Nephron progenitor cell (in vitro differentiated cells): ENCODE measurements at places on chromosomes 1 and 21.

- DNase-seq, result no peak
Observed at GRCh38 chr1:116537040-116537831, 33.6 kb downstream of the CD58 start.

DNA sequence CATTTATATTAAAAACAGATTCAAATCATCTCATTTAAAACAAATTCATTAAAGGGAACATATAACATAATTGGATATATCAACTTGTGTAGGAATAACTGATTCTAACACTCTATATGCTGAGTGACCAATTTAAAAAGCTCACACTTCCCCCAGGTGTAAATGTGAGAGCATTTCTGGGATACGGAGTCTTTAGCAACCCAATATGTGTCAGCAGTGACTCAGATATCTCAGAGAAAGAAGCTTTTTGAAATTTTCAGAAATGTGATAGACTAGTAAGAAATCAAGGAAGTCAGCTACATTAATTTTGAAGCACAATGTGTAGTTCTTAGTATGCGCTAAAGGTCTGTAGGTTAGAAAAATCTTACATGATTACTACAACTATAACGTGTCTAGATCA lies 87.9 kb upstream of the SERTAD4 start:
- no peak for DNase-seq

DNA sequence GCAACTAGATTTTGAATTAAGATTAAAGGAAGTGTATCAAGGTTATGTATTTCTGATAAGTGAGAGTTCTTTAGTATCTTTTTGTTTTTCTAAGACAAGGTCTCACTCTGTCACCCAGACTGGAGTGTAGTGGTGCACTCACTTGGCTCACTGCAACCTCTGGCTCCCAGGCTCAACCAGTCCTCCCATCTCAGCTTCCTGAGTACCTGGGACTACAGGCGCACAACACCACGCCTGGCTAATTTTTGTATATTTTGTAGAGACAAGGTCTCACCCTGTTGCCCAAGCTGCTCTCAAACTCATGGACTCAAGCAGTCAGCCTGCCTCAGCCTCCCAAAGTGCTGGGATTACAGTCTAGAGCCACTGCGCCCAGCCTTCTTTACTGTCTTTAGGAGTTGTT lies 33.7 kb downstream of the DHX9 start:
- DNase-seq, result no peak

DNA sequence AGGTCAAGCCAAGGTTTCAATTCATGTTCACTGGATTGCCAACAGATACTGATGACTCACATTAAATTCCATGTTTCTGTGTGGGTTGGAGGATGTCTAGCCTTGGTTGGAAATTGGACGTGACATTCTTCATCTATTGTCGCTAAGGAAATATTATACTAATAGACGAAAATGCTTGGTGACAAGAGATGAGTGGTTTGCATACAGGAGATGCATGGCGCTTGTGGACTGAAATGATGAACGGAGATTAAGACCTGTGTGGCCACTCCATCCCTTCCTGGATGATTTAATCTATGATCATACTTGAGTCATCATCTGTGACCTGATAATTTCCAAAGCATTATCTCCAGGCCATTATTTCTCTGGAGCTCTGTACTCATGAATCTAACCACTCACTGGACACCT lies 97.0 kb upstream of the CD34 start:
- DNase-seq, result no peak

- no peak for DNase-seq
Observed at GRCh38 chr1:97814121-97814520, 106.7 kb downstream of the DPYD start.

GRCh38 chr1:173168941-173169340 lies 38.2 kb downstream of the TNFSF4 start:
- no peak for DNase-seq

- DNase-seq, result no peak
Observed at GRCh38 chr1:47908258-47908657, 88.9 kb downstream of the TRABD2B start.

- DNase-seq, result no peak
Observed at GRCh38 chr1:156657741-156658319, 15.9 kb downstream of the BCAN start.

DNA sequence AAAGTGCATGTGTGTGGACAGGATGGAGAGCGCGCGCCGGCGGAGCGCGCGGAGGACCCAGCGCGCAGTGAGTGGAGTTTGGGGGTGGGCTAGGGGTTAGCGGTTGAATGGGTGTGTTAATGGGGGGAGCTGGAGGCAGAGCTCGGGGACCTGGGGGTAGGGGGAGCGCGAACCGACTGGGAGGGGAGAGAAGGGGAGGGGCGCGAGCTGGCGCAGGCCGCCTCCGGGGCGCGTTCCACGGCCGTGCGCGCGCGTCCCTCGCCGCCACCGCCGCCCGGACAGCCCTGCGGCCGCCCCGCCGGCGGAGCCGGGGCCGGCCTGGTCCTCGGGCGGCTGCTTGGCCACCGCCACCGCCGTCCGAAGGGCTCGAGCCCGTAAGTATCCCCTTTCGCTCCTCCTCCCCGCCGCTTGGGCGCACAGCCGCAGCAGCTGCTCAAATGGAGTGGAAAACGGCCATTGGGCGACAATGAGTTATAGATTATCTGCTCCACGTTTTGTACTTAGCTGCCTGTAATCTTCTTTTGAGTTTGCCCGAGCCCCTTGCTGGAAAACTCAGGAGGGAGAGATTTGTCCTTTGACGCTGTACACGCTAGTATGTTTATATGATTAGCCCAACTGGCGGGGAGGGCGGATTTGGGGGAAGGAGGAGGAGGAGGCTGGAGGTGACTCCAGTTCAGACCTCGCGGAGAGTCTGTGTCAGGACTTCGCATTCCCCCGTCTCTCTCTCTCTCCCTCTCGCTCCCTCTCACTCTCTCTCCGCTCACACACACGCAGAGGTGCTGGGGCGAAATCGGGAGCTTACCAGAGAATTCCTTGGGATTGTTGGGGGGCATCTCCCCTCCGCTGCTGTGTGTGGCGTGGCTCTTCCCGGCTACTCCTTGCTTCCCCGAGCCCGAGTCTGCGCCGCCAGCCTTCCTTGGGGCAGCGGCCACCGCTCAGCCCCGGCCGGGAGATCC lies at the start of gene ADGRL2:
Gene ADGRL2, plus strand, starts transcription at position 240 of the 956 bp plus-strand sequence. CDS start 36,051 bp downstream, outside the sequence.
- DNase-seq, result peak; percentile 79

- no peak for DNase-seq
Observed at GRCh38 chr1:44694863-44695478, 20.5 kb downstream of the ARMH1 start.

- DNase-seq, result no peak
Observed at GRCh38 chr1:86965012-86965826, 50.8 kb downstream of the HS2ST1 start.

- DNase-seq, result peak; percentile 50
Observed at GRCh38 chr1:16677552-16678431, 11.0 kb upstream of the RNU1-3 start.

GRCh38 chr1:27878787-27879335 lies 6.5 kb downstream of the THEMIS2 start:
- DNase-seq, result no peak

- DNase-seq, result no peak
Observed at GRCh38 chr1:156195853-156196252, 1.9 kb downstream of the SLC25A44 start.

GRCh38 chr1:63821091-63822005 lies 47.5 kb downstream of the ROR1 start:
- no peak for DNase-seq

DNA sequence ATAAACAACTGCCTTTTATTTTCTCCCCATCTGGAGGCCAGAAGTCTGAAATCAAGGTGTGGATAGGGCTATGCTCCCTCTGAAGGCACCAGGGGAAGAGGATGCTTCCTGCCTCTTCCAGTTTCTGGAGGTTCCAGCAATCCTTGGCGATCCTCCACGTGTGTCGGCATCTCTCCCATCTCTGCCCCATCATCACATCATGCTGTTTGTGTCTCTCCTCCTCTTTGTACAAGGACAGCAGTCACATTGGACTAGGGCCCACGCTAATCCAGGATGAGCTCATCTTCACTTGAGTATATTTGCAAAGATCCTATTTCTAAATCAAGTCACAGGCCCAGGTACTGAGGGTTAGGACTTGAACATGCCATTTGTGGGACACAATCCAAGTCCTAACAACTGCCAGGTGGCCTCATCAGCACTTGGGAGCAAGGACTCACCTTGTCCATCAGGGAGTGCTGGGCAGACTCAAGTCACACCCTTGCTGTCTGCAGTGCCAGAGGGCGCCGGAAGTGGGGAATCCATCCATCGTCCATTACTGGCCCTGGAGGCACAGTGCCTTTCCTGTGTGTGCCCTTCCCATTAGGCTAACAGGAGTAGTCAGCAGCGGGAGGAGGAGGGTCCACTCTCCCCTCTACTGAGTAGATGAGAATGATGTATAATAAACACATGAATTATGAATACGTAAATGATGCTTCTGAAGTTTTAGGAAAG lies 185.4 kb upstream of the AJAP1 start:
- DNase-seq, result no peak

- peak; percentile 88 for DNase-seq
Observed at GRCh38 chr21:37916310-37917051, at the start of gene KCNJ6. KCNJ6 (minus strand) TSS chr21:37916457; CDS start chr21:37840682, 75,775 bp downstream.

- no peak for DNase-seq
Observed at GRCh38 chr21:41196993-41197392, 29.0 kb downstream of the BACE2 start.

DNA sequence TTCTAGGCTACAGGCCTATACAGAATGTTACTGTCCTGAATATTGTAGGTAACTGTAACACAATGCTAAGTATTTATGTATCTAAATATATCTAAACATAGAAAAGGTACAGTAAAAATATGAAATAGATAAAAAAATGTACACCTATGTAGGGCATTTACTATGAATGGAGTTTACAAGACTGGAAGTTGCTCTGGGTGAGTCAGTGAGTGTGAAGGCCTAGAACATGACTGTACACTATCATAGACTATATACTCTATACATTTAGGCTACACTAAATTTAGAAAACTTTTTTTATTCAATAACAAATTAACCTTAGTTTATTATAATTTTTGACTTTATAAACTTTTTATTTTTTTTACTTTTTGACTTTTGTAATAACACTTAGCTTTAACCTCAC lies 136.9 kb downstream of the DUSP10 start:
- DNase-seq, result no peak
